ENCODE measurements at places on chromosomes 16 and 17.

- no peak for DNase-seq
These were observed 83.4 kb upstream of the GSE1 start for GRCh38 chr16:85529489-85530369.

GRCh38 chr17:8360260-8360659 lies 16.2 kb downstream of the KRABD2 start:
- no peak for DNase-seq

- no peak for DNase-seq
These were observed 921 bp downstream of the RND2 start for GRCh38 chr17:43025766-43026537.

GRCh38 chr16:4402439-4403132 lies 13.8 kb downstream of the CORO7 start:
- DNase-seq, result peak; percentile 45

GRCh38 chr16:22674832-22675191 lies 139.2 kb upstream of the HS3ST2 start:
- no peak for DNase-seq

GRCh38 chr17:61421460-61421859 lies 21.8 kb downstream of the TBX2 start:
- DNase-seq, result no peak

DNA sequence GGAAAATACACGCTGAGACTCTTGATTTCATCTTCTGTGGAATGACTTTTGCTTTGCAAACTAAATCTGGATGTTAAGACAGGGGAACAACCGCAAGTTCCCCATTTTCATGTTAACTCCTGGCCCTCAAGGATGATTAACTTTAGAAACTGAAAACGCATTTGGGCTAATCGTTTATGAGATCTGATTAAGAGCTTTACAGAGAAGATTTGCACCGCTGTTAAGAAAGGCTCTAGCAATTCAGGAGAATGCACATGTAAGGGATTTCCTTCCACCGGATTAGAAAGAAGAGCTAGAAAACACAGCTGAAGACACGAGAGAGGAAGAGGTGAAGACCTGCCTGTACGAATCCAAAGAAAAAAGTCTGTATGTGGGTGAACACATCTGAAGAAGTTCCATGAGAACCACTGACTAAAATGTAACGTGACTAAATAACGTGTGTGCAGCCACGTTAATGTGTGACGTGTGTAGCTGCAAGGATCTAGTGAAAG lies 106.4 kb downstream of the YPEL2 start:
- no peak for DNase-seq

GRCh38 chr16:87966685-87967185 lies 15.5 kb downstream of the BANP start:
- no peak for DNase-seq

DNA sequence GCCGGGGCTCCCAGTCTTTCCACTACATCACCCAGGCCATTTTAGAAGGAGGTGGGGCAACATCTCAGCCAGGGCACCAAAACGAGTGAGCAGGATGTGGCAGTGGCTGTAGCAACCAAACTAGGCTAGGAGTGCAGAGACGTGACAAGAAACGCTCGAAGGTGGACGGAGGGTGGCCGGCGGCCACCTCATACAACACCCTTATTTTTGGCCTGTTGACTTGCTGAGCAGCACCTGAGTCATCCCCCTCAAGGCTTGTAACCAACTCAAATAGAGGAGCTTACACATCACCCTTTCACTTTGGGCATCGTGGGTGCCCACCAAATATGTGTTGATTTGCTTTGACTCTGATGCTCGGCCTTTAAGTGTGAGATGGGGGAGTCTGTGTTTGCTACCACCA lies 23.7 kb upstream of the SOX9 start:
- no peak for DNase-seq
